ENCODE measurements at places on chromosomes 3 and 15.

DNA sequence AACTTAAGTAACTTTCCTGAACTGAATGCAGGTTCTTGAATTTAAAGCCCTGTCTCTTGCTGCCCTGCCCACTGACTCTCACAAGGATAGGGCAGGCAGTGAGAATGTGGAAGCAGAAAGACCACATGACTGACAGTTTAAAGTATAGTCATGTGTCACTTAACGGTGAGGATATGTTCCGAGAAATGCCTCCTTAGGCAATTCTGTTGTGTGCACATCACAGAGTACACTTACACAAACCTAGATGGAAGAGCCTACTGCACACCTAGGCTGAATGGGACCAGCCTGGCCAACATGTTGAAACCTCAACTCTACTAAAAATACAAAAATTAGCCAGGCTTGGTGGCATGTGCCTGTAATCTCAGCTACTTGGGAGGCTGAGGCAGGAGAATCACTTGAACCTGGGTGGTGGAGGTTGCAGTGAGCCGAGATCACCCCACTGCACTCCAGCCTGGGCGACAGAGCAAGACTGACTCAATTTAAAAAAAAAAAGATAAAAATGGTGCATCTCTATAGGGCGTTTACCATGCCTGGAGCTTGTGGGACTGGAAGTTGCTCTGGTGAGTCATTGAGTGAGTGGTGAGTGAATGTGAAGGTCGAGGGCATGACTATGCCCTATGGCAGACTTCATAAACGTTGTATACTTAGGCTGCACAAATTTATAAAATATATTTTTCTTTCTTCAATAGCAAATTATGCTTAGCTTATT lies 18.9 kb upstream of the COPG1 start:
- no peak for DNase-seq

DNA sequence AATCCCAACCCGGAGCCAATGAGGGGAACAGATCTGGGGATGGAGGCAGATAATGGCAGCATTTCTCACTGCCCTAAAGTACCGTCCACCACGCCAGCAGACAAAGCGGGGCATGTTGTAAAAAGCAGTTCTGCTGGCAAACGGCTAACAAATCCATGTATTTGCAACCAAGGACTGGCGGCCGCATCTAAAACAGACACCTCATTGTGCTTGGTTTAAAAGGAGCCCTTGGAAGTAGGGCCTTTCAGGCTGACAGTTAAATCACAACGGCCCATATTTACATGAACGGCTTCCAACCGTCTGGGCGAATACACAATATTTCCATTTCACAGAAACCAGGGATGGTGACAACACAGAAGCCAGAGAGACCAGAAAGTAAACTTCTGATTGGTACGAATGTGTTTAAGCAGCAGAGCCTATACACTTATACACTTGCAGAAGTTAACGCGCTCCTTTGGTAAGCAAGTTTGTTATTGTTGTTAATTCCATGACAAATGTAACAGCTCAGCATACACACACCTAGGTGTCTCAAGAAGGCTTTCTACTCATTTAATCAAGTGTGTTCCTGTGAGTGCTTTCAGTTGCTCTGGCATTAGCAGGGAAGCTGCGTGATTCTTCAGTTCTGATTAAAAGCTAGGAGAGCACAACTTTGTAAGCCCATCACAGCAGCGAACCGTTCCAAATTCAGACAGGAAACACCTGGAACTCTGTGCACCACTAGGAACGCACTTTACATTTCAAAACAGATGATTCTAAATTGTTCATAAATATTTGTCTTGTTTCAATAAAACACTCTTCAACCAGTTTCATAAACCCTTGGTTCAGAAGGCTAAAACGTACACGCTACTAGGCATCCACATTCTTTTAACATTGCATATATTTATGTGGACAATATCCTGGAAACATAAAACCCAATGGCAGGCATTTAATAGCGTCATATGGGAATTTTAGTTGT lies 112.9 kb downstream of the PDZRN3 start:
- DNase-seq, result no peak

- no peak for DNase-seq
These were observed 45.6 kb upstream of the PIK3R4 start for GRCh38 chr3:130792246-130792645.

DNA sequence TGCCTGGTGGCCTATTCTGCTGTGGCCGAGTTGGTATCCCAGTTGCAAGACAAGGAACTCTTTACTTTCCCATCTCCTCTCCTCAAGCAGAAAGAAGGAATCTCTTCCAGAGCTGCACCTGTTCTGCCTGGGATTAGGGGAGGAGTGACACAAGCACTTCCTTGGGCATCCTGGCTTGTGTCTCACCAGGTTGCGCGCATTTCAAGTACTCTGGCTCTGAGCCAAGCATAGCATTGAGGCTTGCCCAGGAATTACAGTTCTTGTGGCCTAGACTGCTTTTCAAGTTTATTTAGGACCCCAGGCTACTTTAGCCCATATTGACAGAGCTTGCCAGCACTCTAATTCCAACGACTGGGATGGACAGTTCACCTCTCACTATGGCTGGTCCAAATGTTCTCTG lies 150.5 kb downstream of the RSRC1 start:
- DNase-seq, result no peak

DNA sequence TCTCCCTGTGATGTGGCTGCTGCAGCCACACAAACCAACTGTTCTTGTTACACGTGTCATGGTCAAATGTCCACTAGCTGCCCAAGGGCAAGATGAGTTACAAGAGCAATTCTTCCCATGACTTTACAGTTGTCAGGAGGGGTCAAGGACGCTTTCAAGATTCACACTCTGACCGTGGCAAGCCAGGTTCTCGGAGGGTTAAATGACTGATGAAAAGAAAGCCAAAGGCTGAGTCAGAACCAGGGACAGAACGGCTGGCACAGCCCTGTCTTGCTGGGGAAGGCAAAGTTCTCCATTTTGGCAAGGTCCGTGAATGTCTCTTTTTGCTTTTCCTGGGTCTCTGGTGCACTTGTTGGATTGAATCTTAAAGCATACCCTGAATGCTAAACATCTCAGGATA lies 364.5 kb upstream of the ICE2 start:
- no peak for DNase-seq

DNA sequence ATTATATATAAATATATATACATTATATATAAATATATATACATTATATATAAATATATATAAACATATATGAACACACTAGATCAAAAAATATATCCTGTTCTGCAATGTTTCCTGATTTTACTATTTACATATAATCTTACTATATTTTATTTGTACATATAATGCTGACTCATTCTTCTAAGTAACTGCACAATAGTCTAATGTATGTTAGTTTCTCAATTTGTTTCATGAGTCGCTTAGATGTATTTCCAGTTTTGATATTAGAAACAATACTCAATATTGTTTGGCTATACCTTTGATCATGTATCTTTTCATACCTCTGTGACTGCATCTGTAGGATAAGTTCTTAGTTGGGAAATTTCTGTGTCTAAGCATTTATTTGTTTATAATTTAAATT lies 669.9 kb upstream of the CCDC54 start:
- no peak for DNase-seq

DNA sequence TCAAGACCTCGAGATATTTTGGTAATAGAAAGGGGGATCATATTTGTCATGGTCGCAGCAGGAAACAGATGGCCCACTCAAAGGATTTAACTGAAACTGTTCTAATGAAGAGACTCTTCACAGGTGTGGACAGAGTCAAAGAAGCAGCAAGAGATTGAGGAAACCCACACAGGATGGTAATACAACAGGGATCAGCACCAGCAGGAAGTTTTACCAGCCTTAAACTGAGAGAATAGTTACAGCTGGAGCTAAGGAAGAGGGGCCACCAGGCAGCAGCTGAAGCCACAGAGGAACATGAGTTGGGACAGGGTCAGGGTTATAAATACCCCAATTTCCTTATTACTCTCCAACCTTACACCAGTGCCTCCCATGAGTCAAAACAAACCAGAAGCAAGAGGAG lies 131.8 kb upstream of the UBE2E2 start:
- no peak for DNase-seq

DNA sequence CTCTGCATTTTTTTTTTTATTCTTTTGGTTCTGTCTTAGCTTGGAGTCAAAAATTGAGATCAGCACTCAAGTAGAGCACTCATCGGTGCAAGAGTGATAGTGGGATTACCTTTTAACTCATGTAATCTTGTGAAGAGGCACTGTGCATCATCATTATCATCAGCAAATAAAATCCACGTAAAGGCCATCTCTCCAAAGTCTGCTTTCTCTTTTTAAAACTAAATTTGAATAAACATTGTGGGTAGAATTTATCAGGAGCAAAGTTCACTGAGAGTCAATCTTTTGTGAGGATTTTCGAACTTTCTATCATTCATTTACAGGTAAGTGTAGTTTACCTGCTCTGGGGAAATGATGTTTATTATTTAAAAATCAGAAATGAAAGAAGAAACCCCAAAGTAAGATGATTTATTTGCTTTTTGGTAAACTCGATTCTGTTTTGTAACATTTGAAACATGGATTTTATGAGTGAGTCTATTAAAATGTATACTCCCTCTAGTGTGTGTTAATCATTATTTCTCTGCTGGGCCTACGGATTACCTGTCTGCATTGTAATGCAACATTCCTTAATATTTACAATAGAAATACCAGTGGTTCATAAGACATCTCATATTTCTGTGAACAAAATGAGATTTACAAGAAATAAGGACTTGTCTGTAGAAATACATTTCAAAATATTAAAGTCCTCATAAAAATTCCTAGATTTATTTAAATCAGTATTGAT lies 327.7 kb upstream of the NAALADL2 start:
- DNase-seq, result no peak

DNA sequence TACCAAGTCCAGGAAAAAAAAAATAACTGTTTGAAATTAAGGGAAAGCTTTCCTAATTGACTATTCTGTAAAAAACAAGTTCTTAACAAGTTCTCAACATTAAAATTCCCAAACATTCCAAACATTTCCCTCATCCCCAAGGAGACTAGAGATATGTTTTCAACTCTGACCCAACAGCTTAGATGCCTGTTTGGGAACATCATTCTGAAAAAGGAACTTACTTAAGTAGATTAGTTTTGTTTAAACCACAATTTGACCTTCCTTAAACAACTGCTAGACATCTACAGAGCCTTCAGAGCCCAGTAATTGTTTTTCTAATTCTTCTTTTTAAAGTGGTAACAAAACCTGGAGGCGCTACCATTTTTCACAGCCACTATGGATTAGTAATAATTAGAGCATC lies 12.8 kb downstream of the UBR1 start:
- no peak for DNase-seq

- DNase-seq, result no peak
These were observed 68.8 kb upstream of the IL12A start for GRCh38 chr3:159919873-159920272.

- no peak for DNase-seq
These were observed at the start of gene COL6A6 for GRCh38 chr3:130516645-130517512. Gene COL6A6 (plus strand): TSS chr3:130517177. CDS start chr3:130560365, 43,188 bp downstream.

- no peak for DNase-seq
These were observed 55.1 kb downstream of the MBNL1 start for GRCh38 chr3:152323834-152324233.

DNA sequence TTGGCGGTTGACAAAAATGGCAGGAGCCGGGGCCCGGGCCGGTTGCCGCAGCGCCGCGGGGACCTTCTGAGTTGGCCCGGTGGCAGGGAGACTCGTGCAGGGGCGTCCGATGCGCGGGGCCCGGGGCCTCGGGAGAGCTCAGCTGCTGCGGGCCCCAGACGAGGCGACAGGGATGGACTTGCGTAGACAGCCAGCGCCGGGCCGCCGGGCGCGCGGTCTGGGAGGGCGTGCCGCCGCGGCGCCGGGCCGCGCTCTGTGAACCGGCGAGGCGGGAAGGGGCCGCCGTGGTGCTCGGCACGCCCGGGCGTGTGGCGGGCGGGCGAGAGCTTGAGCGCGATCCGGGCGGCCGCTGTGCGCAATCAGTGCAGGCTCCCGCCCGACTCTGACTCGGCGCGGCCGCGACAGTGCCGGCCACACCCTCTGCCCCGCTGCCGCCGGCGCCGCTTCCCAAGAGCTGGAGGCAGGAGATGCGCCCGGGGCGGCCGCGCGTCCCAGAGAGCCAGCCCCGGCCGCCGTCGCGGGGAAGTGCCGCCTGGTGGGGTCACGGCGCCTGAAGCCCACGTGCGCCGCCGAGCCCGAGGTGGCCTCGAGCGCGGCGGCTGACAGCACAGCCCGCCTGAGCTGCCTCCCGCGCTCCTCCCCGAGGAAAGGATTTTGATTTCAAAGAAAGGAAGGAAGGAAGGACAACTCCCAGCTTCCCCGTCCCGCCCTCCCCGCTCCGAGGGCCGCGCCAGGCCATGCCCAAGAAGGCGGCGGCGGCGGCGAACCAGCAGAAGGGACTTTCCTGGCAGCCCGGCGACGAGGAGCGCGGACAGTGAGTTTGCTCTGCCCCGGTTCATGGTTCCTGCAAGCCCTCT lies 657 bp downstream of the TLNRD1 start:
- peak; percentile 20 for DNase-seq

GRCh38 chr3:33425453-33425852 lies 14.8 kb downstream of the UBP1 start:
- DNase-seq, result no peak

Measured in stimulated activated CD8-positive, alpha-beta memory T cell treated with anti-CD3 and anti-CD28 coated beads, Interleukin-12 subunit alpha, Interleukin-12 subunit beta, amount 100 ng/mL, for 1 hour (primary cell).